ENCODE measurements at places on chromosomes 4 and X.

- no peak for DNase-seq
These were observed 32.0 kb upstream of the TBC1D1 start for GRCh38 chr4:37858872-37859271.

DNA sequence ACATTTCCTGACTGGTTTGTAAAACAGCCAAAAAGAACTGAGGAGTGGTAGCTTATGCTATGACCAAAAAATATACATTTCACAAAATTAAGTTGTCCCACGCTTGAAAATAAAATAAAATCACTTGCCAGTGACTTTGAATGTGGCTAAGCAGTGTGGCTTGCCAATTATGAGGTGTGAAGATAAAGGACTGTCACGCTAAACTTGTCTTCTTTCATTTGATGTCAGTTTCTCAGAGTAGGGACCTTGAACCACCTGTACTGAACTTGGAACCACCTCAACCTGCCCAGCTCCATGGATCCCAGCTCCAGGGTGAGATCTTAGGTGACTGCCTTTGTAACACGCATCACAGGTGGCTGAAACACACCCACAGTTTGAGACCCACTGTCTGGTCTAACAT lies 113.7 kb upstream of the TBL1X start:
- no peak for DNase-seq

DNA sequence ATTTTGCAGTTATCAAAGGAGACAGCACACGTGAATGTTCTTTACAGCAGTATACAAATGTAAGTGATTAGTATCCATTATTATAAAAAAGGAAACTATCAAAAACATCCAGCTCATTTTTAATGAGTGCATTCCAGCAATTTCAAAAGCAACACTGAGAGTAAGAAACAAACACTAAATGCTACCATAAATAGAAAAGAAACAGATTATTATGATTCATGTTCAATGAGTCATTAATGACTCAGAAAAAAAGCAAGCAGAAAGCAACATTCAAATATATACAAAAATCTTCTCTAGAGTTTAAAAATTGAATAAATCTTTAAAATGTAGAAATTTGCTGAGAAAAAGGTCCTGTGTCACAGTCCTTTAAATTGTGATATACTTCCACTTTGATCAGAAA lies 346.5 kb upstream of the FMR1 start:
- DNase-seq: no peak

DNA sequence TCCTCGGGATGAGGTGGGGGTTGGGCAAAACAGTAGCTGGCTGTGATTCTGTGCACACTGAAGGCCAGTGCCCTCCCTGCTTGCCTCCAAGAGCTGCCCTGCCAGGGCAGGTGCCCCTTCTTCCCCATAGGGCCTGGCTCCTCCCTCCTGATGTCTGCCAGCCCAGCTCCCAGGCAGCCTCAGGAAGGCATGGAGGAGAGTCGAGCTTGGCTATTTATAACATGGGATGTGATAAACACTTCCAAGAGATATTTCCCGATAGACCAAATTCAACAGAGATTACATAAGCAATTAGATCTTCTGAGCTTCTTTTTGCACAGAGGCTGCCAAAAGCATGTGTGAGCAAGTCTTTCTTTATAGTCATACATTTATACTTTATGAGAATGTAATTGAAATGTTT lies 45.3 kb upstream of the PJA1 start:
- no peak for DNase-seq

- peak; percentile 56 for DNase-seq
These were observed 27.7 kb downstream of the RGS12 start for GRCh38 chr4:3320361-3321023.

DNA sequence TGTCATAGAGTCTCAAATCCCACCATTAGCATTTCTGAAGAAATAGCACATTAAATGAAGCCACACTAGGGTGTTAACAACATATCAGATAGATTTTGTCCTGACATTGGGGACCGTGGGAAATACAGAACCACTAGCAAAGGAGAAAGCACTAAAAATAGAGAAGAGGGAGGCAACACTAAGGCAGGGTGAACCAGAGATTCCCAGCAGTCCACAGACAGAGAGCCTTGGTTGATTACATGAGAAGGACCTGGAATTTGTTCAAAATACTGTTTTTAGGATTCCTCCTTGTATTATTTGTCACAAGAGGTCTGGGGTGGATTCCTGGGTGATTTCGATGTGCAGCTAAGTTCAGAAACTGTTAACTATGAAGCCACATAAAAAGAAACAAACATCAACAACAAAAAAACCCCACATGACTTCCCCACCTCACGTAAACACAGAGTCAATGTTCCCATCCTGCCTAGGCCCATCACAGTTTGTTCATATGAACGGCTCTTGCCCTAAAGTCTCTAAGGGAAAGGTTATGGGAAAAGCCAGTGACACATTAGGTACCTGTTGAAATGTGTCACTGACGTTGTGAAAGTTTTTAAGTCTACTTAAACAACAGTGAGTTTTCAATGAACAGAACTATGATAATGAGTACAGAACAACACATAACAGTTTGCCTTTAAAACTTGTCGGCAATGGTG lies 23.6 kb upstream of the GRSF1 start:
- no peak for DNase-seq

GRCh38 chrX:39859991-39860861 lies 237.5 kb downstream of the BCOR start:
- DNase-seq: peak; percentile 92

- no peak for DNase-seq
These were observed 161.0 kb upstream of the FAM241A start for GRCh38 chr4:111984169-111984819.

DNA sequence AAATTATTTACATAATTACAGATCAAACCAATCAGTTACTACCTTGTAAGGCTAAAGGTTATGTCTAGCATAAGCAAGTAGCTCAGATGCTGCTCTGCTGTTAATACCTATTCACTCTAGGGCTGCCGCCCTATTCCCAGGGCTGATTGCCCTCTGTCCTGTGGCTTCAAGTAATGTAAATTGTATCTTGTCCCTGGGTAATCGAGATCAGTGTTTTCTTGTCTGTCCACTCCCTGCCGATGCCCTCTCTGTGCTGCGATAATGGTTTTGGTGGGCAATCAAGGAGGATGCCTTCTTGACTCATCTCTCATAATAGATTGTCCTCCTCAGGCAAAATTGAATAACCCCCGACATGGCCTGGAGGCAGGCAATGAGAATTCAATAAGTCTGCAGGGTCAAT lies 641.0 kb upstream of the PITX2 start:
- no peak for DNase-seq

- DNase-seq: no peak
These were observed 51.5 kb downstream of the SPATA18 start for GRCh38 chr4:52102587-52102986.

DNA sequence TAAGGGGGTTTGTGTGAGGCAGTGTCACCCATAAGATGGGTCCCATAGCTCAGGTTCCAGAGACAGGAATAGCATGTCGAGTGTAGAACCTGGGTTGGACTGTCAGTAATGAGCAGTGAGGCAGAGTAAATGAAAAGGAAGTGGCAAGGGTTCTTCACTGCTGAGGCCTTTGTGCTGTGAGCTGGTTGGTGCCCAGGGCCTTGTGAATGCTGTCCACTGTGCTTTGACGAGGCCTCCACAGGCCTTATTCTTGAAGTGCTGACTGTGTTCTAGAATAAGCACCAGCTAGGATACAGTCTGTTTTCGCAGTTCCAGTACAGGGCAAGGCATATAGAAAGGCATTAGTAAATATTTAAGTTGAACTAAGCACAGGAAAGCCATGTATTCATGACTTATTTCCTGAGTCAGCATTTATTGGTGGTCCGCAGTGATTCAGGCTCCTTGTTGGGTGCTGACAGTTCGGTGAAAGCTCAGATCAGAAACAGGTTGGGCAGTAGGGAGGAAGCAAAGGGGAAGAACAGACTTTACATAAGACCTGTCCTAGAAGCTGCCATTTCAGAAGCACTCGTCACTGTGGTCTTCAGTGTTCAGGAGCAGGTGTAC lies 25.6 kb upstream of the TADA2B start:
- no peak for DNase-seq

- no peak for DNase-seq
These were observed 68.6 kb downstream of the PRSS12 start for GRCh38 chr4:118284169-118284568.

DNA sequence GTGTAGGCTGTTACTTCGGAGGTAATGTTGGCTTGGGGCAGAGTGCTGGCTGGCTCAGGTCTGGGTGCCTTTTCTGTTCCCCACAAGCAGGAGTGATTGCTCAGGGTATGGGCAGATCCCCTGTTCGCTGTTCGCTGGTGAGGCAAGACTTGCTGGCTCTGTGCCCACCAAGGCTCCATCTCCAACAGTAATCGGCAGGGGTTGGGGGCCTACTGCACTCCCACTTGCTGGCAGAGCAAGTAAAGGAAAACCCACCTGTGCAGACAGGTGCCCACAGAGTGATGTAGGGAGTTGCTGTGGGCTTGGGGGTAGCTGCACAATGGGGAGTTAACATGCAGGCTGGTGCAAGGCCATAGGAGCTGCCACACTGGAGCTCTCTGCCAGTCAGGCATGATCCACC lies 8.0 kb upstream of the TMSB15C start:
- DNase-seq: no peak

GRCh38 chr4:78846258-78846657 lies 70.1 kb downstream of the BMP2K start:
- no peak for DNase-seq

- DNase-seq: no peak
These were observed 98.3 kb downstream of the BMPR1B start for GRCh38 chr4:94856030-94856429.

- no peak for DNase-seq
These were observed 14.3 kb downstream of the SLC10A6 start for GRCh38 chr4:86834901-86835300.

DNA sequence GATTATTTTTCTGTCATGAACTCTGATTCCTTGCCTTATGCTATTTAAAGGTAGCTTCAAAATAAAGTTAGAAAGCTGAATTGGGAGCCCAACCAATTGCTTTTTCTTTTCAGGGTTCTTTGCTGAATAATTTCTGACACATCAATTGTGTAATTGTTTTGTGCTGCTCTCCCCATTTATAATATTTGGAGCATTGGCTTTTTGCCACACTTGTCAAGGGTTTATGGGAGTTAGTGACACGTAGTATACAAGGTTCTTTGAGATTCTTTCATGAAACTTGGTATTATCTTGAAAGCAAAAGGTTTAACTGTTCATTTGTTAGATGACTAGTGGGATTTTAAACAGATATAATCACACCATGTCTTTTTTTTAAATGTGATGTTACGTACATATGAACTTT lies 80.9 kb downstream of the POLA1 start:
- DNase-seq: no peak

- no peak for DNase-seq
These were observed 611.7 kb downstream of the STIM2 start for GRCh38 chr4:27472364-27472763.

DNA sequence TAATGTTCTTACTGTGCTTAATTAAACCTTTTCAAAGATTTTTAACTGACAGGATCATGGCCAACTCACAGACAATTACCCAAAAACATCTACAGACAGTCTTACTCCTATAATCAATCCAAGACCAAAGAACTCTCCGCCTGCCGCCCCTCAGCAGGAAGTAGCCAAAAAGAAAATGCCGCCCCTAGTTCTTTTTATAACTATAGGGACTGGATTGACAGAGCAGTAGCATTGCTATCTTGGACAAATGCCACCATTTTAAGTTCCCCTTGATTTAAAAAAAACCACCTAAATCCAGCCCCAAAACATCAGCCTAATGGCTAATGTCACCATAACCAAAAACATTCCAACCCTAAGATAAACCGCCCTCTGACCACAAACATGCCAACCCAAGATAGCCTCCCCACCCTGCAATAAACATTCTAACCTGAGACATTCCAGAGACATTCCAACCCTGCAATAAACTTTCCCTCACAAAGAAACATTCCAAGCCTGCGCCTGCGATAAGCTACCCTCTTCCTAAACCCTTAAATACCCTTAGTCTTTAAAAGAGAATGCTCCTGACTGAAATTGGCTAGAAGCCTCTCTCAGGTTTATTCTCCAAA lies 77.0 kb downstream of the COQ2 start:
- no peak for DNase-seq

- no peak for DNase-seq
These were observed 1.5 kb downstream of the FHDC1 start for GRCh38 chr4:152937336-152938236.

DNA sequence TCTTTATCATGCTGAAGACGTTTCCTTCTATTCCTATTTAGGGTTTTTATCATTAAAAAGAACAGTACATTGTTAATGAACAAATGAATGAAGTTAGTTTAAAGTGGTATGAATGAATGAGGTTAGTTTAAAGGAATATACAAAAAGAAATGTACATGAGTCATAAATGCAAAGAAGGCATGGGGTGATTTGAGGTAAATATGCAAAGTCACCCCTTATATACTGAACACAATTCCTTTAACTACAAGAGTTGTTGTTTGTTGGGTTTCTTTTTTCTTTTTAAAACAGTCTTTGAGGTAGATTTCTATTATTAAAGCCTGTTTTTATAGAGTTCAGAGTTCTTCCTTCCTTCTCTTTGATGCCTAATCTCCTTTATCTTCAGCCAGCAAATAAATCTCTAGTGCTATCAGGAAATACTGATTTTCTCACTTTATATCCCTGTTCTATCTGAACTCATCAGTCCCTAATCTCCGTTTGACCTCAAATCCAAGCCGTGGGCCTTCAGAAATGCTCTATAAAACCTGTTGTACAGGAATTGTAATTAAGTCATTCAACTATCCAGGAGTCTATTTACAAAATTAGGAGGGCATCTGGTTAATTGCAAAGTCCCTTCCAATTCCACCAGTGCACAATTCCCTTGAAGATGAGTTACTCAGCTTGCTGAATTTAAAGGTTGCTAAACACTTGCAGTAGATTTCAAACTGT lies 31.6 kb upstream of the ABCG2 start:
- DNase-seq: no peak
